ENCODE measurements at places on chromosomes 6 and 20.

DNA sequence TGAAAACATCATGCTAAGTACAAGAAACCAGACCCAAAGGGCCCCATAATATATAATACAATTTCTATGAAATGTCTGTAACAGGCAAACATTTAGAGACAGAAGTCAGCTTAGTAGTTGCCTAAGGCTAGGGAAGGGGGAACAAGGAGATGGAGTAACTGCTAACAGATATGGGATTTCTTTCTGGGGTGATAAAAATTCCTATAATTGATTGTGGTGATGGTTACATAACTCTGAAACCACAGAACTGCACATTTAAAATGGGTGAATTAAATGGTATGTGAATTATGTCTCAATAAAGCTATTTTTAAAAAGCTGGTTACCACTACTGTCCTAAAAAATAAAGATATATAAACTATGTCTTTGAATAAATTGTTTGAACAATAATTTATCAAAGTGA lies 3.2 kb downstream of the CEP162 start:
- peaks cover 2% of the 10 kb centered on the region for H3K4me1 ChIP-seq
- DNase-seq, result no peak
- no peak overlapping the region for H3K4me3 ChIP-seq
- no peak overlapping the region for H3K27ac ChIP-seq

DNA sequence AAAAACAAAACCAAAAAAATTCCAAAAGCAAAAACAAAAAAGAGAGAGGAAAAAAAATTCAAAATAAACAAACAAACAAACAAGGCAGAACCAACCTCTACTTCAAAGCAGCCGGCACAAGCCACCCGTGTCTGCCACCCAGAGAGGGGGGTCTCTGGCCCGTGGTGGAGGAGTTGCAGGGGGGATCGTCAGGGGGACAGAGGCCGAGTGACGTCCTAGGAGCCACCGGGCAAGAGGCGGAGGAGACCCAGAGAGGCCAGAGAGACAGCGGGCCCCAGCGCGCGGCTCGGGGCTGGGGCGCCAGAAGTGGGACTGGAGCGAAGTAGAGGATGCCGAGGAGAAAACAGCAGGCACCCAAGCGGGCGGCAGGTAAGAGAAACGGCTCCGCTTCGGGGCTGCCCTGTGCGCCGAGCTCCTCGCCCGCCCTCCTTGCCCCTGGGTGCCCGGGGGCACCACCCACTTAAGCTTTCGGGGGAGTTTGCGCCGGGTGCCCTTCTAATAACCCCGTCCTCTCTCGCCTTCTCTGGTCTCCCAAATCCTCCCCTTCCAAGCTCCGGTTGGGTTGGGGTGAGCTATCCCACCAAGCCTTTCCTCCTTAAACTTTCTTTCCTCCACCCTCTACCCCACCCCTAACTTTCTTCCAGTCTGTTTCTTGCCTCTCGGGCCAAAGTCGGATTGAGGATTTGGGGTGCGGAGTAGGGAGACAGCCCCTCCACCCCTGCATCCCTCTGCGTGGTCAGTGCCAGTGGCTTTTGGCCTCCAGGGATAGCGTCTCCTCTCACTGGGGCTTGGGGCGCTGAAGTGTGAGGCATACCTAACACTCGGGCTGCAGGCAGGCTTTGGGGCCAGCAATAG lies 1.0 kb downstream of the TSHZ2 start:
- H3K27me3 ChIP-seq, result peaks cover 20% of the 10 kb centered on the region
- H3K36me3 ChIP-seq, result no peaks in the 10 kb centered on the region
- DNase-seq, result peak; percentile 67
- H3K27ac ChIP-seq, result peak overlapping the region; percentile 86
- no peaks in the 10 kb centered on the region for H3K4me1 ChIP-seq
- peak overlapping the region; percentile 65 for H3K4me3 ChIP-seq

DNA sequence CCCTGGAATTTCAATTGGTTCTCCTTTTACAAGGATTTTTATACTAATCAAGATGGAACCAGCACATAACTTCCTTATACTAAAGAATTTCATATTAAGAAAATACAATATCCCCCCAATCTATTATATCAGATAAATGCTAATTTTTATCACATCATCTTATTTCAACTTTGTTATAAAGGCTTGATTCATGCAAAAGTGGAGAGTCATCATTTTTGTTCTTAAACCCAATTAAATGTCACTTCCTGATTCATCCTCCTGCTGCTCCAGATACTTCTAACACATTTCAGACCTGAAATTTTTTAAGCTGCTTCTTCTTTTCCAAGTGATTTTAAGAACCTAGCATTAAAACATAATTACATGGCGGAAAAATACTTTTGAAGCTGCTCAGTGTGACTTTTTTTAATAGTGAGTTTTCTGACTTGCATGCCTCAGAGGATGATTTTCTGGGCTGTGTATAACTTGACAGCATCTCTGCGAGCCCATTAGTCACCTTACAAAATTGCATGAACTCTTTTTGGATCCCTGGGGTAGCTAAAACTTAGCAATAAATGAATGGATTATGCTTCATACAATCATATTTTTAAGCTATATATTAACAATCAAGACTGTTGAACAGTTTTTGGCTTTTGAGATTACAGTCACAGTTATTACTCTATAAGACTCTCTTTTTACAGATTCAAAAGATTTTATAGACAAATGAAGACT lies 134.1 kb downstream of the ELOVL4 start:
- no peak overlapping the region for H3K27ac ChIP-seq
- no peak overlapping the region for H3K4me3 ChIP-seq
- H3K4me1 ChIP-seq, result peaks cover 4% of the 10 kb centered on the region
- no peak for DNase-seq

- peaks cover 13% of the 10 kb centered on the region for H3K36me3 ChIP-seq
- H3K27ac ChIP-seq, result no peak overlapping the region
- H3K4me3 ChIP-seq, result no peak overlapping the region
- H3K4me1 ChIP-seq, result no peaks in the 10 kb centered on the region
- DNase-seq, result no peak
Observed at GRCh38 chr6:87241304-87241703, 81.1 kb upstream of the SMIM8 start.

DNA sequence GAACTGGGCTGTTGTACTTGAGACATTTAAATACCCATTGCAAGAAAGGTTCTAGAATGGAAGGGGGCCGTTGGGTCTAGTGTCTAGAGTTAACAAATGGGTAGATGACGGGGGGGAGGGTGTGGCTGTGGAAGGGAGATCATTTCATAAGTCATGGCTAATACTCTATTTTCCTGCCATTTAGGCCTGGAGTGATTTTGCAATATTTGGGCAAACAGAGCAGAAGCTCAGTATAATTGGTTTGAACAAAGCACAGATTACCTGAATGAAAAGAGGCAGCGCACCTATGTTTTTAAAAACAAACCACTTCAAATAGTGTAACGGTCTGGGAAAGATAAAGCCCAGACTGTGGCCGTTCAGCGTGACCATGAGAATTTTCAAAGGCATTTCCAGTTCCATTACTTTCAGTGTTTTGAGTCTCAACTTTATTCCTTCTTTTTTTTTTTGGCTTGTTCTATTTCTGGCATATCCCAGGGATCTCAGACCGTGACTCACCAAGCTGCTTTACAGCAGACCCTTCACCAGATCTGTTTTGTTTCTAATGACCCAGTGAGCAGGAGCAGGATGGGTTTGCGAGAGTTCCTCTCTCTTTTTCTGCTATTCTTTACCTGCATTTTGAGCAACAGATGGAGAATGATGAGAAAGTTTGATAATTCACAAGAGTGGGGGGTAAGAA lies 73.7 kb downstream of the LYRM2 start:
- peaks cover 9% of the 10 kb centered on the region for H3K4me1 ChIP-seq
- H3K27me3 ChIP-seq, result no peaks in the 10 kb centered on the region
- no peak overlapping the region for H3K4me3 ChIP-seq
- no peaks in the 10 kb centered on the region for H3K36me3 ChIP-seq

DNA sequence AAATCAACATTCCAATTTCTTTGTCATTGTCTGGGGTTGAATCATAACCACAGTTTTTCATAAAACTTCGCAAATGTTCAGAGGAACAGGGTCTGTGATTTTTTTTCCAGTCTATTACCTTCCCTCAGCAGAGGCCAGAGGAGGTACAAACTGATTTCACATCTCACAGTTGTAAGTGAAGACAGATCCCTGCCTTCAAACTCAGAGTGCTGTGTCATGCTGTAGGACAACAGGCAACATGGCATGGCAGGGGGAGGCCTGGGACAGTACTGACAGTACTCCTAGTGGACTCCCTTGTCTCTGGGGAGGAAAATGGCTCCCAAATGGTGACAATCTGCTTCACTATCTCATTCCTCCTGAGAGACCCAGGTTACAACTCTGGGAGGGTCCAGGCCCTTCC lies 308.6 kb downstream of the CDC5L start:
- peaks cover 22% of the 10 kb centered on the region for H3K4me1 ChIP-seq
- H3K4me3 ChIP-seq, result no peak overlapping the region
- peaks cover 11% of the 10 kb centered on the region for H3K27me3 ChIP-seq
- no peak overlapping the region for H3K27ac ChIP-seq
- no peaks in the 10 kb centered on the region for H3K36me3 ChIP-seq

GRCh38 chr6:75326557-75327258 lies 42.1 kb upstream of the TMEM30A start:
- H3K4me3 ChIP-seq, result no peak overlapping the region
- H3K27ac ChIP-seq, result no peak overlapping the region
- no peaks in the 10 kb centered on the region for H3K36me3 ChIP-seq
- no peaks in the 10 kb centered on the region for H3K4me1 ChIP-seq
- DNase-seq, result no peak

DNA sequence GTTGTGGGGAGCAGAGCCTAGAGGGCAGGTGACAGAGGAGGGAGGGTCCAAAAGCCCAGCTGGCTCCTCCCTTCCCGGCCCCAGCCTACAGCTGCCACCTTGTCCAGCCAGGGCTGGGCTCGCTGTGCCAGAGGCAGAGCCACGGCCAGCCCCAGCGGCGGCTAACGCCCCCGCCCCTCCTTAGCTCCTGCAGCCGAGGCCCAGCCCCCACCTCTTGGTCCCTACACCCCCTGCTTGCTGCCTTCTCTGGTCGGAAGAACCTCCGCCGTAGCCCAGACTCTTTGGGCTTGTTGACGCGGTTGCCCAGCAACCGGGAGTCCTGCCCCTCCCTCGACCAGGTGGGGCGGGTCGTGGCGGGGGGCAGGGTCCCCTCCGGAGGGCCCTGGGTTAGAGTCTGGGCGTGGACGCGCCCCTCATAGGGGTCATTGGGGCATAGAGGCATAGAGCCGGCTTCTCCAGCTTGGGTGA lies 521 bp upstream of the LKAAEAR1 start:
- no peak for DNase-seq
- H3K27me3 ChIP-seq, result peaks cover 59% of the 10 kb centered on the region
- no peaks in the 10 kb centered on the region for H3K36me3 ChIP-seq
- H3K27ac ChIP-seq, result no peak overlapping the region

DNA sequence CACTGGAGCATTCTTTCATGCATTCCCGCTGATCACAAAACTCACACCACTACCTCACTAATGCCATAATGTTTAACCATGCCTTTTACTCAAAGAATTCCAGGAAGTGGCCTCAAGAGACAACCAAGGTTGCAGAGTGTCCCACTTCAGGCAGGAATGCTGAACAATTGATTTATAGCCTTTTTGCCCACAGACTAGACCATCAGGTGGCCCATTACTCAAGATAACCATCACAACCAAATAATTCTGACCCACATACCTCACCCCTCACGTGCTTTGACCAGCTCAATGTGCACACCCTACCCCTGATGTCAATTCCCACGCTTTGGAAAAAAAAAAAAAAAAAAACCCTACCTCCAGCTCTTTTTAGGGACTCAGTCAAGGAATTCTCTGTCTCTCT lies 220.6 kb upstream of the UFL1 start:
- no peaks in the 10 kb centered on the region for H3K27me3 ChIP-seq
- H3K27ac ChIP-seq, result no peak overlapping the region
- H3K4me1 ChIP-seq, result no peaks in the 10 kb centered on the region
- H3K36me3 ChIP-seq, result no peaks in the 10 kb centered on the region

DNA sequence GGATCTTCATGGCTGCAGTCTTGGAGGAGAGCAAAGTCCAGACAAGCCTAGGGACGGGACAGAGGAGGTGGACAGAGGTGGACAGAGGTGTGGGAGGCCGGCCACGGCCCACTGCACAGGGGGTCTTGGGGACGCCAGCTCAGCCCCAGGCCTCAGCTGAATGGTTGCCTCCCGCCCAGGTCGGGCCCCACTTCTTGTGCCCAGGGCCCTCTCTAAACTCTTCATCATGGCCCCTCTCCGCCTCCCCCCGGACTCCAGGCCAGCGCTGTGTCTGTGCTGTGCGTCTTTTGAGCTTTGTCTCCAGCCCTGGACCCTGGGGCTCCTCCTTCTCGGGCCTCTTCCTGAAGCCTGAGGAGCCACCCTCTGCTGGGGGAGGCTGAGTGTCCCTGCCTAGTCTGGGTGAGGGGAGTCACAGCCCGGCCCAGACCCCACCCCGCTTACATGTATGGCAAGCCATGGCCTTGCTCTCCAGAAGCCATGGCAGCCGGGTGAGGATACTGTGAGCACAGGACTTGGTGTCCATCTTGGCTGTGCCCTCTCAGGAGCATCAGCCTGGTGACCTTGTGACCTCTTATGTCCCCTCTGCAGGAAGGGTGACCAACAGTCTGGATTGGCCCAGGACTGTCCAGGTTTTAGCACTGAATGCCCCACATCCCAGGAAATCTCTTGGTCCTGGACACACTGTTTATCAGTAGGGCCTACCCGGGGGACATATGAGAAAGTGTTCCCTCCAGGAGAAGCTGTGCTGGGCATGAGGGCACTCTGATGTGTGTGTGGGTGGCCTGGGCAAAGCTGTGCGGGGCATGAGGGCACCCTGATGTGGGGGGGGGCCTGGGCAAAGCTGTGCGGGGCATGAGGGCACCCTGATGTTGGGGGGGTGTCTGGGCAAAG lies 9.4 kb upstream of the NPBWR2 start:
- H3K4me3 ChIP-seq, result no peak overlapping the region
- no peaks in the 10 kb centered on the region for H3K36me3 ChIP-seq
- no peak overlapping the region for H3K27ac ChIP-seq
- DNase-seq, result no peak
- H3K4me1 ChIP-seq, result peaks cover 5% of the 10 kb centered on the region

DNA sequence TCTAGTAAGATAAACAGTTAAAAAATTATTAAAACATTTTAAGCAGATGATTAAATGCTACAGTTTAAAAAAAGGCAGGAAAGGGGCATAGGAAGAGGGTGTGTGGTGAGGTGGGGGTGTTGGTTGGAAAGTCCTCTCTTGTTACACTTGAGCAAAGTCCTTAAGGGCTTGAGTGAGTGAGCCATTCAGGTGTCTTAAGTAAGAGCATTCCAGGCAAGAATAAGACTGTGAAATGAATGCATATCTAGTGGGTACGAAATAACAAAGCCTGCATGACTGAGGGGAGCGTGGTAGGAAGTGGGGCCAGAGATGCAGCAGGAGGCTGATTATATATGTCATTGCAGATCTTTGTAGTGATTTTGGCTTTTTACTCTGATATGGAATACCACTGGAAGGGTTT lies 5.1 kb downstream of the CDKAL1 start:
- peaks cover 20% of the 10 kb centered on the region for H3K36me3 ChIP-seq
- DNase-seq, result no peak
- no peaks in the 10 kb centered on the region for H3K27me3 ChIP-seq
- peaks cover 7% of the 10 kb centered on the region for H3K4me1 ChIP-seq
- no peak overlapping the region for H3K4me3 ChIP-seq
- H3K27ac ChIP-seq, result no peak overlapping the region
